Stimulated activated CD4-positive, alpha-beta T cell treated with anti-CD3 and anti-CD28 coated beads, Interleukin-12 subunit alpha, Interleukin-12 subunit beta, amount 100 ng/mL, for 48 hours (primary cell): ENCODE measurements at places on chromosomes 7 and 10.

DNA sequence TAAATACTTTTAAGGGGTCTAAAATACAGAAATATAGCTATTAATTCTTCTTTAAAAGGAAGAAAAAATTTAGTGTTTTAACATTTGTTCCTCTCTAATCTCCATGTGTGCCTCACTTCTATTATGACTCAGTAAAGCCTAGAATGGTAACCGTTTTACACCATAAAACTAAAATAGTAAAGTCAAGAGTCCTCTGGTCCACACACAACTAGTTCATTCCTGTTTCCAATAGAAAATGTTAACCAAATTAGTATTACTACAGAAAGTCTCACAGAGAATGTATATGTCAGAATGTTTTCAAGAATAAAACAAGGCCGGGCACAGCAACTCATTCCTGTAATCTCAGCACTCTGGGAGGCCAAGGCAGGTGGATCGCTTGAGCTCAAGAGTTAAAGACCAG is 55.8 kb downstream of the CNOT4 start:
- DNase-seq, result no peak

- DNase-seq, result peak; percentile 59
These were observed 7.8 kb downstream of the HPS6 start for GRCh38 chr10:102072673-102073527.

DNA sequence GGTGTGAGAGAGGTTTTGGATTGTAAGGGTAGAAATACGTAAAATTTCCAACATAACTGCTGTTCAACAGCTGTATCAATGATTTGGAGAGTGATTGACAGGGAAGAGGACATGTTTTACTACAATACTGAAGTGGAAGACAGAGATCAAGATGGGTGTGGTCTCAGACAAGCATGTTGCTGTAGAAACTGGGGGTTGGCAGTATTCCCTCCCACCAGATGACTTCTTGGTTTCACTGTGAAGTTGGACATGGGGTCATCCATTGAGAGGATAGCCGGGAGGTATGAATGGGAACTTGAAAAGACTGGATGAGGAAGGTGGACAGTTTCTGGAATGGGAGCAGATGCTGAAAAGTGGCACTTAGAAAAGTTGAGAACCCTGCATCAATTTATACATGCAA is 95.3 kb upstream of the HDAC9 start:
- no peak for DNase-seq

DNA sequence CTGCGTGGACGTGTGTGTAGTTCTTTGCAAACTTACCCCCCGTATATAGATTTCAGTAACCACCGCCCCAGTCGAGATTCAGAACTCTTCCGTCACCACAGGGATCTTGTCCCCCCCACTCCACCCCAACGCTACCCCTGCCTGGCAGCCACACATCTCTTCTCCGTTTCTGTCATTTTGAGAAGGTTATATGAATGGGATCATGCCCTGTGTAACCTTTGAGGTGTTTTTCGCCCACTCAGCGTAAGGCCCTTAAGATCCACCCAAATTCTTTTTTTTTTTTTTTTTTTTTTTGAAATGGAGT is 83.4 kb downstream of the ELFN1 start:
- DNase-seq, result no peak

GRCh38 chr7:106216517-106216922 is 68.3 kb downstream of the NAMPT start:
- DNase-seq, result no peak

- DNase-seq, result no peak
These were observed 469.5 kb upstream of the ZMIZ1 start for GRCh38 chr10:78599122-78599853.

- DNase-seq, result no peak
These were observed 96.5 kb upstream of the MACROH2A2 start for GRCh38 chr10:69955897-69956740.

DNA sequence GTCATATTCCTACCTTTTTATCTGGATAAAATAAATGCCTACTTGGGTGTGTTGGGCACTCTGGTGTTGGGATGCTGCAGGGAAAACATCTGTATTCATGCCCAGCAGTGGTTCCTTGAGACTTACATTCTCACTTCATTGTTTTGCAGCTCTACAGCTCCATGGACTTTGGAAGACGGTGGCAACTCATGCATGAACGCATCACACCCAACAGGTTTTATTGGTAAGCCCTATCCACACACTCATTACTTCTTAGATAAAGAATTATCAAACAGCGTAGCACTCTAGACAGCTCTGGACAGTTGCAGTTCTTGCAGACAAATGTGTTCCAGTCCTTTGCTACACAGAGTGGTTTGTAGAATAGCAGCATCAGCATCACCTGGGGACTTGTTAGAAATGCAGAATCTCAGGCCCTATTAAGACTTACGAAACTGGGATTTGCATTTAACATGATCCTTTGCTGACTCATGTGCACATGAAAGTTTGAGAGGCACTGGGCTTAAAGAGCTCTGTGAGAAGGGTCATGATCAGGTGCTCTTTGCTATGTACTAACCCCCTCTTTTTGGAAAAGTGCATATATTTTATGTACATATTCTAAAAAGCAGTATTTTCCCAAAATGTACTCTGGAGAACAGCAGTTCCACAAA is 401.9 kb downstream of the SORCS3 start:
- no peak for DNase-seq

- no peak for DNase-seq
These were observed 162.6 kb downstream of the SH2D4B start for GRCh38 chr10:80700252-80700651.

GRCh38 chr10:61750943-61751471 is 88.3 kb downstream of the CABCOCO1 start:
- peak; percentile 59 for DNase-seq

DNA sequence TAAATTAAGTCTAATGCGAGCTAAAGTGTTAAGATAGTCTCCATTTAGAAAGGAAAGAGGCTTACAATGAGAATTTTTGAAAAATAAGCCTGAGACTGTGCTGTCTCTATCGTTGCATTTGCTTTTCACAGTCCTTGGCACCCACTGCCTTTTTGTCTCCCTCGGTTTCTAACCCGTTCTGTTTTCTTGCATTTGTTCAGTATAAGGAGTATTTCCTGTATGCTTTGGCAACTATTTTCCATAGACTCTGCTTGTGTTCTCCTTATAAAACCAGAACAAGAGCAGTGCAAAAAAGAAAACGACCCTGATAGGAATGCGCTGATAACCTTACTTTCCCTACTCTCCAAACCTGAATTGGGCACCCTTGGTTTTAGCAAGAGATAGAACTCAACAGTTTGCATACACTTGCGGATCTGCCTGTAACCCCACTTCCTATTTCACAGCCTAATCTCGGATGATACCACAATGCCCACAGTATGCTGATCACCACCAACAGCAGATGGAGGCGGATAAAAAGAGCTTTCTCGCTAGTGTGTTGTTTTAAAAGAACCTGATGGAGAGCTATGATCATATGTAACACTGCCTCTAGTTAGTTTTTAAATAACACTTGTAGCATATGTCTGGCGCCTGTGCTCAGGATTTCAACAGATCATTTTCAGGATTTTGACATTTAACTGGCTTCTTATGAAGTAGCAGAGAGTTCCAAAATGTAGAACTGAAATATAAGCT is 1.6 kb upstream of the ARHGAP12 start:
- DNase-seq, result no peak

GRCh38 chr7:66921396-66921917 is 432 bp downstream of the TMEM248 start:
- no peak for DNase-seq

DNA sequence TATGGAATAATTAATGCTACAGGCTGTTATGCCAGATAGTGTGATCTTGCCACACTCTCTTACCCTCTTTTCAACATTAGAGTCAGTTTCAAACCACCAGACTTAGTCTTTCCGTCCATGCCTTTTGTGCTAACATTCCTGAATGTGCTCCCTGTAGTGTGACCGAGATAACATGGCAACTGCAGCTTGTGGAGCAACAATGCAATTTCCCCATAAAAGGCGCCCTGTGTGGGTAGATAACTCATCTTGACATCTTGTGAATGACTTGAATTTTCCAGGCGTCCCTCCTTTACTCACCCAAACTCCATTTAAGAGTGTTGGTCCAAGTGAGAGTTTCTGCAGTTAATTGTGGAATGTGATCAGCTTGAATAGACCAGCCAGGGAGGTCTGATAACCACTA is 99.6 kb downstream of the DNAH11 start:
- no peak for DNase-seq

GRCh38 chr10:61701706-61702105 is 39.0 kb downstream of the CABCOCO1 start:
- no peak for DNase-seq

DNA sequence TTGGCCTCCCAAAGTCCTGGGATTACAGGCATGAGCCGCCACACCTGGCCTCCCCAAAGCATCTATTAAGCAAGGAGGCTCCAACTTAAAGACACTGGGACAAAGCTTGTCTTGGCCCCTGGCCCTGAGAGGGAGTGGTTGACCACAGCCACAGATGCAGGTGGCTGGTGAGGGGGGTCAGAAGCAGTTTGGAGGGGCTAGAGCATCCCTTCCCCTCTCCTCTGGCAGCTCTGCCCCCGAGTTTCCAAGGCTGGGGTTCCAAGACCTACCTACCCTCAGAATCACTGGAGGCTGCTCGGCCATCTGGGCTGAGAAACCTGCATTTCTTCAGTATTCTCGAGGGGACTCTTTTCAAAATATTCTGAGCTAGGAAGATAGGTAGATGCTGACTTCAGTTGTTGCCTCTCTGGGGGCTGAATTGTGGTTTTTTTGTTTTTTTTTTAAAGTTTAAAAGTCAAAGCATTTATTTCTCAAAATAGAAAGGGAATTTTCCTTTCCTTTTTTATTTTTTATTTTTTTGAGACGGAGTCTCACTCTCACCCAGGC is 32.6 kb downstream of the DDIT4 start:
- no peak for DNase-seq

GRCh38 chr7:85498031-85498430 is 311.2 kb upstream of the SEMA3D start:
- DNase-seq, result no peak

DNA sequence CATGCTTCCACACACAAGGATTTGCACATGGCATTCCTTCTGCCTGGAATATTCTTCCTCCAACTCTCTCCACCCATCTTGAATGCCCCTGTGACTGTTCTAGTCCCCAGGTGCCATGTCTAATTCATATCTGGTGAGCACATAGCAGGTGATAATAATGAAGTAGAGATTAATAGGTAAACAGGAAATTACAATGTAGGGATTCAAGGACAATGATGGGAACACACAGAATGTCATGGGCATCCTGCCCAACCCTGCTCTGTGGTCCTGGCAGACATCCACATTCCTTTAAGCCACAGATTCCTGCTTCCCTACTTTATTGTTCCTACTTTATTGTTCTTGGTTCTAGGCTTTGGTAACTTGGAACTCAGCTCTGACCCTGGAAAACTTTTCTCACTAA is 115.8 kb downstream of the THSD7A start:
- no peak for DNase-seq
